Inflammatory macrophage (primary cell): ENCODE measurements at places on chromosomes 1 and 21.

DNA sequence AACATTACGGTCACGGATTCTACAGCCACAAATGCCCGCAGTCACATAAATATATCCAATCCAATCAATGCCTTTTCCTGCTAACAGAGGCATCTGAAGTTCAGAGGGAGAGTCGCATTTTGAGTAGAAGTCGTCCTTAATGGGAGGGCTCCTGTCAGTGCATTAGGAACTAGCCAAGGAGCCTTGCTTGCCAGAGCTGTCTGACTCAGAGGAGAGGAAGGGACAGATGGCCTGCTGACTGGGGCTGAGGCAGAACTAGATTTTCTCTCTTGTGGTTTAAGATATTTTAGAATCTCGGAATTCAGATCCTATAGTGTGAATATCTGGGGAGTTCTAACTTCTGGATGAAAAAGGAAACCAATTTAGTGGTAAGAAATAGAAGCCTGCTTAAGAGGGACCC is 10.6 kb downstream of the XKR8 start:
- DNase-seq: no peak

DNA sequence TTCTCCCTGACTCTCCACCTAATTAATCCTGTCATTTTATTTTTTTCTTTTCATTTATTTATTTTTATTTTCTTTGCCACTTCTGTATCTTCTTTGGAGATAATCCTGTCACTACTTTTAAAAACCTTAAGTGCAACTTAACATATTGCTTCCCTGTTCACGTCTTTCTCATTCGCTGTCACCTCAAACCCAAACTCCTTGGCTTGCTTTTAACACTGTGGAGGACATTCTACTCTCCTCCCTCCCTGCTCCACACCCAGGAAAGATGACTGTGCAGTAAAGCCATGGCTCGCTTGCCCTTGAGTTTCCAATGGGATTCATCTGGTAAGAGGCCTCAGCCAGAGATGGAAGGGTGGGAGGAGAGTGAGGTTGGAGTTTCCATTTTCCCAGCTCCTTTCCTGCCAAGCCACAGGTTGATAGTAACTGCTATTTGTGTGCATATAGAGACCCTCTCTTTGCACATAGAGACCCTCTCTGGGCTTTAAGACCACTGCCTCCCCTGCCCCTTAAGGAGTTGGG is 6.4 kb upstream of the BRWD1 start:
- no peak for DNase-seq

DNA sequence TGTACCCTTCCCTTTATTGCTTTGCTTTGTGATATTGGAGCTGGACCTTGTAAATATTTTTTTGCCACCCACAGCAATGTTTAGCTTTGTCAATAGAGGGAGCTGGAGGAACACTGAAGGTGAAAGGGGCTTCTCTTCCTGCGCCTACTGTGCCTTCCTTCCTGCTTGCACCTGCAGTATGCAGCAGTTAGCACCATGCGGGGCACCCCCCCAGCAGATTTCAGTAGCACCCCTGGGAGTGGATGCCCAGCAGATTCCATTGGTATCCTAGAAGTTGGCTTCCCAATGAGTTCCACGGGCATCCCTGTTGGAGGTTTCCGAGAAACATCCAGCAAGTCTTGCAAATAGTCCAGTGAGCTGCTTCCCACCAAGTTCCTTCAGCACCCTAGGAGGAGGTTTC is 25.6 kb downstream of the S100A10 start:
- peak; percentile 55 for DNase-seq

DNA sequence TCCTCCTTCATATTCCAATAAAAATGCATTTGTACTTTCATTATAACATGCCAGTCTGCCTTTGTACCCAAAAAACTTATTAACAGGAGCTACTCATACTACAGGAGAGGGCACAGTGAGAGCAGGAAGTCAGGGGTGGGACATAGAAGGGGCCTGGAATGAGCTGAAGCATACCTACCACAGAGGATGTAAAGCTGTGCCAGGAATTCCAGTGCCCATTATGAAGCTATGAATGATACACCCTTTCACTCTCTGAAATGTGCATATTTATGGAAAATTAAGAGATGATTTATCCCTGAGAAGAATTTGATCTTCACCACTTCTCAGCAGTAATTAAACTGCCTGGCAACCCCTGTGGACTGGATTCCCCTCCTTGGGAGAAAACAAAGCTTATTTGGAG is 65.8 kb downstream of the ATP5PO start:
- no peak for DNase-seq

DNA sequence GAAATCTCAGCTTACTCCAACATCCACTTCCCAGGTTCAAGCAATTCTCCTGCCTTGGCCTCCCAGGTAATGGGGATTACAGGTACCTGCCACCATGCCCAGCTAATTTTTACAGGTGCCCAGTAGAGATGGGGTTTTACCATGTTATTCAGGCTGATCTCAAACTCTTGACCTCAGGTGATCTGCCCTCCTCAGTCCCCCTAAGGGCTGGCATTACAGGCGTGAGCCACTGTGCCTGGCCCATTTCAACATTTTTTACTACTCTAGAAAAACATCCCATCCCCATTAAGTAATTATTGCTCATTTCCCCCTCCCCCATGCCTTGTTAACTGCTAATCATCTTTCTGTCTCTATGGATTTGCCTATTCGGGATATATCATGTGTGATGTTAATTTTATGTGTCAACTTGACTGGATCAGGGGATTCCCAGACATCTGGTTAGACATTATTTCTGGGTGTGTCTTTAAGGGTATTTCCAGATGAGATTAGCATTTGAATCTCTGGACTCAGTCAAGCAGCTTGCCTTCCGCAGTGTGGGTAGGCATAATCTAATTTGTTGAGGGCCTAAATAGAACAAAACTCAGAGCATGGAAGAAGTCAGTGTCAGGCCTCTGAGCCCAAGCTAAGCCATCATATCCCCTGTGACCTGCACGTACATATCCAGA is 33.0 kb upstream of the ZBTB8B start:
- DNase-seq: no peak

DNA sequence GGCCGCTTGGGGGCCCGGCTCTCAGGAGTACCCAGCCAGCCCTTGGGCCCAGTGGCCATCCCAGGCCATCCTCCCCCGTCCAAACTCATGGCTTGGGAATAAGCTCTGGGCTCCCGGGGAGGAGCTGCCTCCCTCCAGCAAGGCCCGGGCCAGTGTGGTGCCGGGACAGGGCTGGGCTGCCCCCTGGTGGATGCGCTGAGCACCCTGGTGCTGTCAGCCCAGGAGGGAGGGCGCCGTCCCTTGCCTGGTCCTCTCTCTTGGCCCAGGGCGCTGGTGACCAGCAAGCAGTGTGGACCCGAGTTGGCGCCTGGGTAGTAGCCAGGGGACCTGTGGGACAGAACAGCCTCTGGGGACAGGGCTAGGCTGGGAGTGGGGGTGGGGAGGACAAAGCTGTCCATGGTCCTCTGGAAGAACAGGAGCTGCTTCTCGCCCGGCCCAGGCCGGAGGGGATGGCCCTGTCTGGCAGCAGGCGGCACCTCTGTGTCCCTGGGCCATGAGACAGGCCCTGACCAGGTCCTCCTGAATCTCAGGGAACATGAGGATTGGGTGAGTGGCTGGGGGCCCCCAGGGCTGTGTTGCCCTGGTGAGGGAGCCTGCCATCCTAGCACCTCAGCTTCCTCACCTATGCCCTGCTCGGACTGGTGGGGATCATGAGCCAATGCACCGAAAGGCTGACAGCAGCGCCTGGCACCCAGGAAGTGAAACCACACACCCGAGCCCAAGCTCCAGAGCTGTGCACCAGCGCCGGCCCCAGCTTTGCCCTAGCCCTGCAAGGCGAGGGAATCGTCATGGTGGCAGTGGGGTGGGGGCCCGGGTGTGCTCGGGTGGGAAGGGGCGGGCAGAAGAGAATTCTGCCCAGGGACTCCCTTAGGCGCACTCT is 9.4 kb downstream of the MORN1 start:
- DNase-seq: peak; percentile 62

DNA sequence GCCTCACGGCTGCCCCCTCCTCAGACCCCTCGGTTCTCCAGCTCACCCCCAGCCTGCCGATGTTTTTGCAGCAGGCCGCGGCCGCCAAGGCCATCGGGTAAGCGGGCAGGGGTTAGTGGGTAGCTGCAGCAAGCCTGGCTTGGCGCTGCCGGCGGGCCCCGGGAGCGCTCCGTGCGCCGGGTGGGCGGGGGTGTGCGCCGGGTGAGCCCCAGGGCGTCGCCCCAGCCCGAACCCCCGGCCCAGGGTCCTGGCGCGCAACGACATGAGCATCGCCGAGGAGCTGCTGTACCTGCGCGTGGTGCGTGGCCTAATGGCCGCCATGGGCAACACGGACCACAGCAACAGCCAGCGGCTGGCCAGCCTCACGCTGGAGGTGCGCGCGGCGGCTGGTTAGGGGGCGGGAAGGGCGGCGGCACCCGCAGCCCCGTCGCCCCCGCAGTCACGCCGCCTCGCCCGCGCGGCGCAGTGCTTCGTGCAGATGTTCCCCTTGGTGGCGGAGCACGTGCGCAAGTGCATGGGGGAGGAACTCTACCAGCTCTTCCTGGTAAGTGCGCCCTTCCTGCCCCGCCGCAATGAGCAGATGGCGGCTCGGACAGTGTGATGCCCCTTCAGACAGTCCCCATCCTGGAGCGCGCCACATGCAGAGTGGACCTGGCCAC is 6.5 kb downstream of the RNU5D-1 start:
- no peak for DNase-seq

DNA sequence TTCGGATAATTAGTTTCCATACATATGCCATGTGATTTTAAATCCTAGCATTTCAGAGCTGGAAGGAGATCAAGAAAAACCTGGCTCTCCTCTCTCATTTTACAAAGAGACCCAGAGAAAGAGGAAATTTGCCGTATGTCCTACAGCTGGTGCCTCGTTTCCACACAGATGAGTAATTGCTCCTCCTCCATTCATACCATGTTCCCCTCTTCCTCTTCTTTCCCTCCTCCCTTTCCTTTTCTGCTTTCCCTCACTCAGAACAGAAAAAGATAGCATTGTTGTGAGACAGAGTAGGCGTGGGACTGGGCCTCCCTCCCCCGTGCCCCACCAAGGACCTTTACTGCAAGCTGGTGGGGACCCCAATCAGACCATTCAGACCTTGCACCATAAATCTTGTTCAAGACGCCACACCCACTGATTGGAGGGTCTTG is 13.7 kb upstream of the SLC44A3 start:
- DNase-seq: peak; percentile 27

- no peak for DNase-seq
These were observed 22.6 kb upstream of the NOS1AP start for GRCh38 chr1:162046921-162047320.

- no peak for DNase-seq
These were observed 127.6 kb downstream of the CYYR1 start for GRCh38 chr21:26445440-26445839.

GRCh38 chr1:48073798-48074530 is 76.8 kb upstream of the TRABD2B start:
- DNase-seq: no peak

DNA sequence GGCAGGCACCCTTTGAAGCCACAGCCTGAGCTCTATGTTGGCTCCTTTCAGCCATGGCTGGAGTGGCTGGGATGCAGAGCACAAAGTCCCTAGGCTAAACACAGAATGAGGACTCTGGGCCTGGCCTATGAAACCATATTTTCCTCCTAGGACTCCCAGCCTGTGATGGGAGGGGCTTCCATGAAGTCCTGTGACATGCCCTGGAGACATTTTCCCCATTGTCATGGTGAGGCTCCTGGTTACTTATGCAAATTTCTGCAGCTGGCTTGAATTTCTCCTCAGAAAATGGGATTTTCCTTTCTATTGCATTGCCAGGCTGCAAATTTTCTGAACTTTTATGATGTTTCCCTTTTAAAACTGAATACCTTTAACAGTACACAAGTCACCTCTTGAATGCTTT is 61.3 kb downstream of the VCAM1 start:
- DNase-seq: no peak

- no peak for DNase-seq
These were observed 579 bp downstream of the SH3BP5L start for GRCh38 chr1:248825136-248825535.

DNA sequence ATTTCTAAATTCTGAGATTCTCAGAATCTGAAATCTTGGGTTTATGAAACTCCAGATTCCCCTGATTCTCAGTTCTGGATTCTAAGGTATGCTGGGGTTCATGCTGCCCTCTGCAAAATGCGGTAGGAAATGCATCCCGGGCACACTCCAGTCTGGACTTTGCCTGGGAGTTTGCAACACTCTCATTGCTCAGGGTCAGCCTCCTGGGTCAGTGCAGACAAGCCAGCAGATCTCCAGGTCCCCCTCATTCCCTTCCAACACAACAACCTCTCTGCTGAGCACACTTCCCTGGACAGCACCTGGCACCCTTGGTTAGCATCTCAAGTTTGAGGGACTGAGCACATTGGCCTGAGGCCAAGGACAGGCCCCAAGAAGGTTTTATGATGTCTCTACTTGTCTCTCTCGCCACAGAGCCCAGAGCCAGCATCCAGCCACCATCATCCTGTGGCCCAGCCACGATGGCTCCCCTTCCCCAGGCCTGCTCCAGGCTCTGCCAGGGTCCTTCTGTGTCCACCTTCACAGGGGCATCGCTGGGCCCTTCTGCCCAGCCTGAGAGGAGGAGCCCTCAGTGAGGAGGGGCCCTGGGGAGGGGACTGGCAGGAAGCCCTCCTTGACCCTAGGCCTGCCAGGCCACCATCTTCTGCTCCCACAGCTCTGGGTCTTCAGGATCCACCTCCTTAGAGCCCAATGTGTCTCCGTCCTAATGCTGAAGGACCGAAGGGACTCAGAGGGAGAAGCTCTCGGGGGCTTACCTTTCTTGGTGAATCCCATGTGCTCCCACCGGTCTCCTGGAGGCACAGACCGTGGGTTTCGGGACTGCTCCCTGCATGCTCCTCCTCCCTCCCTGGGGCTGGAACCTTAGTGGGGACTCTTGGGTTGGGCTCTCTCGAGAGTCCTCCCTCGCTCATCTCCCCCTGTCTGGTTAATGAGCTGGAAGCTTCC is 550.7 kb downstream of the PTPRU start:
- DNase-seq: no peak

DNA sequence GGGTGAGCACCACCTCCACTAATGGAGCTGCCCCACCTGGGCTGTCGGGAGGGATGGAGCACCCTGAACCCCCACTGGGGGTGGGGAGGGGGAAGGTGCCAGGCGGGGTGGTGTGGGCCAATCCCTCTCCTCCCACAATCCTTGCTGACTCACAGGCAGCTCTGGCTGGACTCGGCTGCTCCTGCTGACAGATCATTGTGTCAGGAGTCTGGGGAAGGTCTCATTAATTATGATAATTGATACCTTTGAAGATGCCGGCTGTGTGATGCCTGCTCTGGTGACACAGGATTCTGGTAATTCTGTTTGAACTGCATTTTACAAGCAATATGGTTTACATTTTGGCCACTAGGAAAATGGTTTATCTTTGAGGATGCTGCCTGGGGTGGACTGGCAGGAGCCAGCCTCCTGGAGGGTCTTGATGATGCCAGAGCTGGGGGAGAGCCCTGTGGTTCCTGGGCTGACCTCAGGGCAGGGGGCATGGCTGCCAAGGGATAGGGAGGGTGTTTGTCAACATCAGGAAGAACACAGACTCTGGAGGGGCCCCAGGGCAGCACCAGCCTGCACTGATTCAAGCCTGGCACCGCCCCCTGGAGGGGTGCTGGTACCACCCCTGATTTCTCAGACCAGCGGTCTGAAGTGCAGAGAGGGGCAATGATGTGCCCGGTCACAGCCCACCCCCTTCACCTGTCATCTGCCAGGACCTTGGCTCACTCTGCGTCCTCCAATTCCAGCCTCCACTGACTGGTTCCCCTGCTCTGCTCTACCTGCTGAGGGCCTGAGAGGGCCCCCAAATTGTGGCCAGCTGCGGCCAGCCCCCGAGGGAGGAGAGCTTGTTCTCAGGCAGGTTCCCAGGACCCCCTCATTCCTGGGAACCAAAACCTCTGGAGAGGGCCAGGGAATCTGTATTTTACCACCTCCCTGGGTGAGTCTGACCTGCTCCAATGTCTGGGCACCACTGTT is 338.8 kb downstream of the MATN1 start:
- no peak for DNase-seq

- no peak for DNase-seq
These were observed 528.1 kb downstream of the KIF26B start for GRCh38 chr1:245682638-245683628.

- DNase-seq: no peak
These were observed 22.4 kb downstream of the AADACL4 start for GRCh38 chr1:12666141-12666735.
